ENCODE measurements at places on chromosomes 13 and 19.
A peak's percentile ranks its signal among the peaks of the same experiment; 100 is the strongest.

DNA sequence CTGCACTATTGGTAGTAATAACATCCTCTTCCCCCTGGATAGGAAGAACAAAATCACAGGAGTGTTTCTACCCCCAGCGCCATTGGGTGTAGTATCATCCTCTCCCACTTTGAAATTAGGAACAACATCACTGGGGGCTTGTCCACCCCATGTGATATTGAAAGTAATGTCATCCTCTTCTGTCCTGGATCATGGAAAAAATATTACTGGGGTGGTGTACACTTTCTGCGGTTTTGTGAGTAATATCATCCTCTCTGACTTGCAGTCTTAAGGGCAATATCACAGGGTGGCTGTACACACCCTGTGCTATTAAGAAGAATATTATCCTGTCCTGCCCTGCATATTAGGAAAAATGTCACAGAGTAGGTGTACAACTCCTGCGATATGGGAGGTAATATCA, 4.9 kb upstream of the RGCC start:
- H3K4me1 ChIP-seq = peaks cover 5% of the 10 kb centered on the region
- DNase-seq = no peak
- H3K27ac ChIP-seq = no peak overlapping the region

- H3K4me3 ChIP-seq = no peak overlapping the region
- H3K36me3 ChIP-seq = no peaks in the 10 kb centered on the region
- DNase-seq = no peak
Measured at GRCh38 chr13:67101730-67102467, 128.2 kb downstream of the PCDH9 start.

DNA sequence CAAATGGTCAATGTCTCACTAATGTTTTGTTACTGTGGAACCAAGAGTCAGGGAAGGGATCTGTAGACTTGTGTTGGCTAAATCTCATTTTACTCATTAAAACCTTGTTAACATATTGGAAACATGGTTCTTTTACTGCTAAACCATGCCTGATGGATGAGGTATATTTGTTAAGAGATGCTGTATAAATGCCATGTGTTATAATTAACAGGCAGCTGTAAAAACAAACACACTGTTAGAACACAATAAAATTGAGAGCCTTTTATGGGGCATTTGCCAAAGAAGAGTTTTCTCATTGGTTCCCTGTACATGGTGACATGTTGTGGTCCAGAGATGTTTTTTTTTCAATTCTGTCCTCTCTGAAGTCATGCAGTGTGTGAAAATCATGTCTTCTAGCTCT, 121.9 kb downstream of the ESD start:
- H3K27ac ChIP-seq = no peak overlapping the region
- H3K4me1 ChIP-seq = peaks cover 13% of the 10 kb centered on the region
- H3K36me3 ChIP-seq = no peaks in the 10 kb centered on the region
- no peaks in the 10 kb centered on the region for H3K27me3 ChIP-seq
- no peak for DNase-seq

- H3K27ac ChIP-seq = no peak overlapping the region
- no peaks in the 10 kb centered on the region for H3K36me3 ChIP-seq
- H3K4me1 ChIP-seq = no peaks in the 10 kb centered on the region
- DNase-seq = no peak
- no peaks in the 10 kb centered on the region for H3K27me3 ChIP-seq
Measured at GRCh38 chr19:48341515-48342413, 16.4 kb downstream of the EMP3 start.

DNA sequence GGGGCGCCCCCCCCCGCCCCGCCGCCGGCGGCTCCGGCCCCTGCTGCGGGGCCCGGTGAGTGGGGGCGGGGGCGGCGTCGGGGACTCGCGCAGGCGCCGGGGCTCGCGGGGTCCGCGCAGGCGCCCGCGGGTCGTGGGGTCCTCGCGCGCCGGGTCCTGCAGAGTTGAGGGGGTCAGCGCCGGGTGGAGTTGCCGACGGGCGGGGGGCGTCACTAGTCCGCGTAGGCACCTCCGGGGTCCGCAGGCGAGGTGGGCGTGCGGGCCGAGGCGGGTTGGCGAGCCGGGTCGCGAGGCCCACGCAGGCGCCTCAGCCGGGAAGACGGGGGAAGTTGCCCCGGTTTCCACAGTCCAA, 365 bp downstream of the PPP6R1 start:
- H3K27ac ChIP-seq = peak overlapping the region; percentile 91
- no peaks in the 10 kb centered on the region for H3K36me3 ChIP-seq
- peak overlapping the region; percentile 82 for H3K4me3 ChIP-seq
- H3K4me1 ChIP-seq = peaks cover 44% of the 10 kb centered on the region

- no peak overlapping the region for H3K4me3 ChIP-seq
- H3K27me3 ChIP-seq = no peaks in the 10 kb centered on the region
- DNase-seq = no peak
- no peaks in the 10 kb centered on the region for H3K4me1 ChIP-seq
- H3K27ac ChIP-seq = no peak overlapping the region
- H3K36me3 ChIP-seq = no peaks in the 10 kb centered on the region
Measured at GRCh38 chr13:98389319-98389718, 187.6 kb downstream of the STK24 start.

DNA sequence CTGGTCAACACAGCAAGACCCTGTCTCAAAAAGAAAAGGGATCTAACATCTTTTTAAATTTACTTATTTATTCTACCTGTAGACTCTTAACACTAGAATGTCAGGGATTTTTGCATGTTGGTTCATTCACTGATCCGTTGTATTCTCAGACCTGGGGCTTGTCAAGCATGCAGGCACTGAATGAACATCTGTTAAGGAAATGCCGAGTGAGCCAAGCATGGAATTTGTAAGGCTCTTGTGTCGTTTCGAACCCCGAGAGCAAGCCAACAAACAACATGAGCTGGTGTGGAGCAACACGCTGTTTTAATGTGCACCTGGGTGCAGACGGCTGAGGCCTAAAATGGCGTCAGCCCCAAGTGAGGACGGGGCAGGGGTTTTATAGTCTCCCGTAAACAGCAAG, 10.0 kb upstream of the OR1M1 start:
- H3K27ac ChIP-seq = no peak overlapping the region
- no peaks in the 10 kb centered on the region for H3K36me3 ChIP-seq
- H3K27me3 ChIP-seq = no peaks in the 10 kb centered on the region
- DNase-seq = no peak

DNA sequence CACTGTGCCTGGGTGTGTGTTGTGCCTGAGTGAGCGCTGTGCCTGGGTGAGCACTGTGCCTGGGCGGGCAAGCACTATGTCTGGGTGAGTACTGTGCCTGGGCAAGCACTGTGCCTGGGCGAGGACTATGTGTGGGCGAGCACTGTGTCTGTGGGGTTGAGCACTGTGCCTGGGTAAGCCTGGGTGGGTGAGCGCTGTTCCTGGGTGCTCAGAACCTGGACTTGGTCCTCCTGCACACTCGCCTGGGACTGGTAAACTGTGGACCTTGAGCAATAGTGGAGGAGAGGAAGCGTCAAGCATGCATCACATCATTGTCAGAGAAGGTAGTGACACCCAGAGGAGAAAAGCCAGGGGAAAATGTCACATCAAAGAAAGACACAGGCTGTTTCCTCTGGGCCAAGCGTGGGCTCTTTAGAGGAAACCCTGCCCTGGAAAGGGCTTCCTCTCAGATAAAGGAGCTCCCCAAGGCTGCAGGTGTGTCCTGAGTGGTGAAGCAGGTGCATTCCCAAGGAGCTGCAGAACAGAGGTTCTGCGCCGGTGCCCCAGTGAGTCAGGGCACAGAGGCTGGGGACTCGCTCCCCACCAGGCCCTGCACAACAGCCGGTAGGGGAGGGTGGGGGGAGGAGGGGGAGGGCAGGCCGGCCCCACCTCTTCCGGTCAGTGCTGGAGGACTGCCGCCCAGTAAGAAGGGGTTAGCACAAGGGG, 141.2 kb downstream of the TEX29 start:
- no peak overlapping the region for H3K4me3 ChIP-seq
- no peaks in the 10 kb centered on the region for H3K4me1 ChIP-seq
- no peak overlapping the region for H3K27ac ChIP-seq
- DNase-seq = no peak
- H3K27me3 ChIP-seq = no peaks in the 10 kb centered on the region
